ENCODE measurements at places on chromosomes 2 and 18. TPM values are rescaled to one million over a fixed set of nuclear protein-coding genes. Genes with fewer than 3 reads are reported as not detected.

SEPTIN10 gene
- 181 TPM for total RNA-seq

- H3K4me3 ChIP-seq = no peak overlapping the region
- no peak for DNase-seq
- no peak overlapping the region for H3K27ac ChIP-seq
- no peaks in the 10 kb centered on the region for H3K4me1 ChIP-seq
- no peaks in the 10 kb centered on the region for H3K27me3 ChIP-seq
- H3K36me3 ChIP-seq = no peaks in the 10 kb centered on the region
Observed at GRCh38 chr2:42376758-42377157, 15.7 kb upstream of the COX7A2L start.

DNA sequence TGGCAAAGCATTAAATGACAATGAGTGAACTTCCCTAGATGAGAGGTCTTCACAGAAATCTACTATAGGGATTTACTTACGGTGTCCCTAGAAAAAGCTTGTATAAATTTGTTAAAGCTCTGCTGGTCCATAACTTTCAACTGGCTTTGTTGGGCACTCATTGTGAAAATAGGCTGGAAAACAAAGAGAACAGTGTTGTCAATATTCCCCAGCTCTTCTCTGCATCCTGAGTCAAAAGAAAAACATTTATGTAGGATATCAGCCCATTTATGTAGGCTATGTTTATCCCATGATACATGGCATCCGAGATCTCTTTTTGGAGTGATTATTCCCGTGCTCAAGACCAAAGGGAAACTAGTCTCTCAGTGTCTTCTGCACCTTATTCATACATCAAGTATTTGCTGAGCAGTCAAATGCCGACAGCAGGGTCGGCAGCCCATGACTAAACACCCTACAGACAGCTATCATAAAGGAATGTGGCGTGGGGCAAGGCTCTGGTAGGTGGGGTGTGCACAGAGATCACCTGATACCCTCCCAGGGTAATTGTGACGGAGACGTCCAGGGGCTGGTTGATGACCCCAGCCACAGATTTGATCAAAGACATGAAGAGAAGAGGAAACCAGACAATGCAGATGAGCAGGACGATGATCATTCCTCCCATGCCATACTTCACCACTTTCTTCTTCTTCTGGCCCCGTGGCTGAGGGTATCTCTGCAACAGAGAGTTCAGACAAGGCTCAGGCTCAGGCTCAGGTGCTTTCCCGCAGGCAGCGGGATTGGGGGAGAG is 155.9 kb downstream of the NAPG start:
- H3K4me1 ChIP-seq = no peaks in the 10 kb centered on the region
- H3K36me3 ChIP-seq = no peaks in the 10 kb centered on the region
- no peak overlapping the region for H3K27ac ChIP-seq

- no peak overlapping the region for H3K4me3 ChIP-seq
- DNase-seq = peak; percentile 75
- no peak overlapping the region for H3K27ac ChIP-seq
Observed at GRCh38 chr2:176653479-176654443, 384.5 kb downstream of the MTX2 start.

CRYGC gene
- not detected for total RNA-seq

DNA sequence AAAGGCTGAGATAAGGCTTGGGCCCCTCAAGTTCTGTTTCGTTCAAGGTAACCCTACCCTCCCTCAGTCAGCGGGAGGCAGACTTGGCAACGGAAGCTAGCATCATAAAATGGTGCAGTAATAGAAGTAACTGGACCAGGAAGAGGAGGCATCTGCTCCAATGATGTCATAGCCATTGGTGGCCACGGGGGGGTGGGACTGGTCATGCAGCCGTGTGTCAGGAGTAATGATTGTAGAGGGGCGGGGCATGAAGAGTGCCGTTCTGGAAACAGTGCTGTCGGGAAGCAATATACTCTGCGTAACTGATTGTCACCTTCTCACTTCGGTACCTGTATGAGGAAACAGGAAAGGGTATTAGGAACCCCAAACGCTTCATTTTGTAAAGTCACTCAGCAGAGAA is 6.9 kb upstream of the POLR2D start:
- no peak overlapping the region for H3K4me3 ChIP-seq
- no peak for DNase-seq
- H3K27ac ChIP-seq = no peak overlapping the region
- no peaks in the 10 kb centered on the region for H3K27me3 ChIP-seq

DNA sequence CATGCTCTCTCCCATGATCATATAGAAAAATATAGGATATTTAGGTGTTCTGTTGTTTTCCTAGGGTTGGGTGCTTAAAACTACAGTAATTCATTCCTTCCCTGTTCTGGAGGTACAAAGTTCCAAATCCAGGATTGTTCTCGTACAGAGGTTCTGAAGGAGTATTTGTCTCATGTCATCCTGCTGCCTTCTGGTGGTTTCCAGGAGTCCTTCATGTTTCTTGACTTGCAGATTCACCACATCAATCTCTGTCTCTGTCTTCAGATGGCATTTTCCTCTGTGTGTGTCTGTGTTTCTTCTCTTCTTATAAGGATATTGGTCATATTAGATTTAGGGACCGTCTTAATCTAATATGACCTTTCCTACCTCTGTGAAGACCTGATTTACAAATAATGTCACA is 397.9 kb downstream of the NYAP2 start:
- no peak for DNase-seq
- H3K4me3 ChIP-seq = no peak overlapping the region
- no peak overlapping the region for H3K27ac ChIP-seq
- no peaks in the 10 kb centered on the region for H3K36me3 ChIP-seq
- H3K27me3 ChIP-seq = no peaks in the 10 kb centered on the region

GRCh38 chr2:221969087-221969829 is 329.5 kb downstream of the PAX3 start:
- no peaks in the 10 kb centered on the region for H3K27me3 ChIP-seq
- no peaks in the 10 kb centered on the region for H3K4me1 ChIP-seq
- no peak for DNase-seq
- no peak overlapping the region for H3K27ac ChIP-seq
- H3K36me3 ChIP-seq = no peaks in the 10 kb centered on the region
- H3K4me3 ChIP-seq = no peak overlapping the region

GRCh38 chr2:160613466-160614153 is 120.0 kb upstream of the RBMS1 start:
- H3K4me3 ChIP-seq = no peak overlapping the region
- DNase-seq = no peak
- H3K27ac ChIP-seq = no peak overlapping the region
- H3K27me3 ChIP-seq = no peaks in the 10 kb centered on the region

SPHKAP gene
- total RNA-seq = not detected

- H3K4me3 ChIP-seq = no peak overlapping the region
- no peaks in the 10 kb centered on the region for H3K4me1 ChIP-seq
- H3K27me3 ChIP-seq = no peaks in the 10 kb centered on the region
- DNase-seq = no peak
Observed at GRCh38 chr2:120132691-120133090, 90.5 kb downstream of the TMEM185B start.

GRCh38 chr18:35956226-35956625 is 16.3 kb upstream of the RMP24 start:
- H3K27me3 ChIP-seq = no peaks in the 10 kb centered on the region
- H3K4me1 ChIP-seq = no peaks in the 10 kb centered on the region
- DNase-seq = no peak
- no peak overlapping the region for H3K4me3 ChIP-seq
- no peaks in the 10 kb centered on the region for H3K36me3 ChIP-seq

ALPG gene
- total RNA-seq = not detected

GRCh38 chr2:11396467-11397445 is 52.3 kb upstream of the ROCK2 start:
- no peaks in the 10 kb centered on the region for H3K36me3 ChIP-seq
- H3K27ac ChIP-seq = no peak overlapping the region
- no peaks in the 10 kb centered on the region for H3K27me3 ChIP-seq
- no peaks in the 10 kb centered on the region for H3K4me1 ChIP-seq
- DNase-seq = no peak

- H3K4me1 ChIP-seq = no peaks in the 10 kb centered on the region
- no peaks in the 10 kb centered on the region for H3K36me3 ChIP-seq
- no peak overlapping the region for H3K4me3 ChIP-seq
- H3K27me3 ChIP-seq = no peaks in the 10 kb centered on the region
- DNase-seq = no peak
Observed at GRCh38 chr2:228474466-228474865, 293.0 kb upstream of the SPHKAP start.

DNA sequence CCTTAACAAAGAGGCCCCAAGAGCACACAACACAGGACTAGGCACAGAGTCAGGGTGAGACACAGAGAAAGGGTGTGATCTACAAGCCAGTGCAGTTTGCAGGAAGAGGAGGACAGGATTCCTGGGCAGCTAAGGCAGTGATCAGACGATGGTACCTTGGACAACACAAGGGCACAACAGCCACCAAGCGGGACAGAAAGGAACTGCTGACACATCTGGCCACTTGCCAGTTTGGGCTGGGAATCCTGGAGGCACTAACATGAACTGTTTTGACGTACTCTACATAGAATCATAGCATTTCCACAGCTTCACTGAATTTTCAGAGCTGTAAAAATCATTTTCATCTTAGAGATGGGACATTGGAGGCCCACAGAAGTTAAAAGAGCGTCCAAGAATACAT is 221.5 kb upstream of the SLC35G4 start:
- H3K4me1 ChIP-seq = no peaks in the 10 kb centered on the region
- DNase-seq = no peak
- no peaks in the 10 kb centered on the region for H3K27me3 ChIP-seq
- H3K4me3 ChIP-seq = no peak overlapping the region
- no peaks in the 10 kb centered on the region for H3K36me3 ChIP-seq
- no peak overlapping the region for H3K27ac ChIP-seq

NPPC gene
- not detected for total RNA-seq

DNA sequence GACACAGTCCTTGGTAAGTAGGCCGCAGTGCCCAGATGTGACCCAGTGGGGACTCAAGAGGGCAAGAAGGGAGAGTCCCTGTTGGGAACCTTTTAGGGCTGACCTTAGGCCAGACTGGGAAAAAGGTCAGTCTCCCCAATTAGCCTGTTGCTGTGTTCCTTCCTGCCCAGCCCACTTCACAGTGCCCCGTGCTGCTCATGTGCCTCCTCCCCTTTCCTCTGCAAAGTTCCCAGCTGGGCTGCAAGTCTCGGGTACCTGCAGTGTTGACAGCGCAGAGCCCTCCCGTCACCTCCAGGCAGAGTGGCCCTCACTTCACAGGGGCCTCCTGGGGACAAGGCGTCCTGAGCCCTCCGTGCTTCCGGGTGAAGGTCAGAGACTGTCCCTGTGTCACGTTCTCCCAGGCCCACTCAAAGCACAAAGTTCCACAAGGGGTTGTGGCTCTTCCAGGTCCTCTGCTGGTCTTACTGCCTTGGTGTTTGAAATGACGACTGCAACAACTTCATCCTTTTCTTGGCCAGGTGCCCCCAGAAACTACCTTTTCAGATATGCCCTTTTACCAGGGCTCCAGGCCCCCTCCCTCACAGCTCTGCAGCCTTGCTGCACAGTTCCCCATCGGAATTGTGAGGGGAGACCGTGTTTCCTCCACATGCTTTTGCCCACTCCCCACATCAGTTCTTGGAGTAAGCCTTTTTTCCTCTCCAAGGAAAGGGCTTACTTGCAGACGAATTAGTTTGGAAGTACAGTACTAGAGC is 225.8 kb downstream of the ALPK2 start:
- DNase-seq = no peak
- H3K4me3 ChIP-seq = no peak overlapping the region
- H3K27me3 ChIP-seq = no peaks in the 10 kb centered on the region
- no peaks in the 10 kb centered on the region for H3K36me3 ChIP-seq
- no peak overlapping the region for H3K27ac ChIP-seq

CCL20 gene
- total RNA-seq = not detected

DNA sequence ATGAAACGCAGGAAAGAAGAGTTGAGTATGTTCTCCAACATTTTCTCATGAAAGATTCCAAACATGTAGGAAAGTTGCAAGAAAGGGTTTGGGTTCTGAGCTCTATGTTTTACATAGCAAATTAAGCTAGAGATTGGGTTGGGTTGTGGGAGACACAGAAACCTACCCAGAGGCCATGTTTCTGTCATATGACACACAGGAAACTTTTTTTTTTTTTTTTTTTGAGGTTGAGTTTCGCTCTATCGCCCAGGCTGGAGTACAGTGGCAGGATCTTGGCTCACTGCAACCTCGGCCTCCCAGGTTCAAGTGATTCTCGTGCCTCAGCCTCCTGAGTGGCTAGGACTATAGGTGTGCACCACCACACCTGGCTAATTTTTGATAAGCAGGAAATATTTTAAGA is 57.6 kb downstream of the DOCK10 start:
- no peaks in the 10 kb centered on the region for H3K27me3 ChIP-seq
- H3K27ac ChIP-seq = no peak overlapping the region
- H3K4me1 ChIP-seq = no peaks in the 10 kb centered on the region
- DNase-seq = no peak
- H3K4me3 ChIP-seq = no peak overlapping the region

DNA sequence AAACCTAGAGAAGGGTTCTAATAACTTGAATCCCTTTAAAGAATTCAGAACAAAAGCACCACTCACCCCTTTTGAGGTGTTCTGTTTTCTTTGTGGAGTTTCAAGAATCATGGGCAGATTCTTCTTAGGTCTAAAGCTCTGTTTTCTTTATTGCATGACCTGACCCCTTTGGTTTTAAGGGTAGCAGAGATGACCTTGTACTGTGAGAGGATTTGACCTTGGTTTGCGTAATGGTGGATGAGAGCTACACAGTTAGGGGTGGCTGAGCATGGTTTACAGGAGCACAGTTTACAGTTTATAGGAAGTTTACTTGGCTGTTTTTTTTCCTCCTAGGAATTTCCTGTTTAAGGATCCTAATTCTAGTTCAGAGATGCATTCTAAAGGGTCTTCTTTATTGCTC is 1095.6 kb upstream of the NRXN1 start:
- DNase-seq = no peak
- no peaks in the 10 kb centered on the region for H3K4me1 ChIP-seq
- H3K27me3 ChIP-seq = no peaks in the 10 kb centered on the region
- no peak overlapping the region for H3K4me3 ChIP-seq
- no peak overlapping the region for H3K27ac ChIP-seq
